ENCODE measurements at places on chromosomes 16 and 17. TPM values are rescaled to one million over a fixed set of nuclear protein-coding genes. Genes with fewer than 3 reads are reported as not detected.

The RNF157 gene
- total RNA-seq = 6.7 TPM

The ZNF423 gene
- 0.20 TPM for total RNA-seq

The FOXJ1 gene
- total RNA-seq = not detected

The TIMM22 gene
- 19.5 TPM for total RNA-seq
